ENCODE measurements at places on chromosomes 5 and 9.

- no peak for DNase-seq
These were observed 49.5 kb downstream of the DAB2IP start for GRCh38 chr9:121700832-121701419.

GRCh38 chr5:154850255-154851062, at the start of gene FAXDC2:
Gene FAXDC2, minus strand, starts transcription at chr5:154850603. Its CDS starts 12,425 bp downstream, at chr5:154838178.
- peak; percentile 91 for DNase-seq

DNA sequence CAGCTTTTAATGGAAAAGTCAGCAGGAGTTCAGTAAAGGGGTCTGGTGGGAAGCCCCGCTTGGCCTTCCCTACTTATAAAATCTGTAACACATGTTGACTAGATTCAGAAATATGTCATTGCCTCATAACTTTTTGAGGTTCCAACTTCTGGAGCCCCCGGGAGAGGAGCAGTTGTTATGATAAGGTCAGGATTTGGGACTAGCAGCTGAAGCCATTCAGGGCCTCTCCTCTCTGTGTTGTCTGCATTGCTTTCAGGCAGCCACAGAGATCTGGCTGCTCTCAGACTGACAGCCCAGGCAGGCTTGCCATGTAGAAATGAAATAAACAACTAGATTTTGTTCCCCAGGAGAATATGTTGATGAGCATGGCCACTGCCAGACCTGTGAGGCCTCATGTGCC, 167.1 kb downstream of the RFK start:
- DNase-seq = no peak

DNA sequence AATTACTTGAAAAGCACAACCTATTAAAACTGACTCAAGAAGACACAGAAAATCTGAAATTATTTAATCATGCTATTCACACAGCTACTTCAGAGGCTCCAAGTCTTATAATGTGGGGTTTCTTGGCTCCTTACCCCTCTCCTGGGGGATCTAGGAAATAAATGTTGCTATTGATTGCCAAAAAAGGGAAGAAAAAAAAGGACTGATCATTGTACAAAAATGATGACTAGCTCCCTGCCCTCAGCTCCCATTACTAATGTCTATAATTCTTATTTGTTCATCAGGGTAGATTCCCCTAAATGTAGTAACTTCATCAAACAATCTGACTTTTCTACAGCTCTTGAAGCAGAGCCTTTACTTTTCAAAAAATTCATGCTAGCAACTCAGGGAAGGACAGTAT, 3.3 kb upstream of the SMC5 start:
- DNase-seq = peak; percentile 22

- DNase-seq = peak; percentile 67
These were observed 10.3 kb upstream of the ABL1 start for GRCh38 chr9:130824643-130825350.

GRCh38 chr5:31194468-31194813, 955 bp downstream of the CDH6 start:
- peak; percentile 14 for DNase-seq

GRCh38 chr5:31763424-31763823, 124.5 kb downstream of the PDZD2 start:
- DNase-seq = no peak

DNA sequence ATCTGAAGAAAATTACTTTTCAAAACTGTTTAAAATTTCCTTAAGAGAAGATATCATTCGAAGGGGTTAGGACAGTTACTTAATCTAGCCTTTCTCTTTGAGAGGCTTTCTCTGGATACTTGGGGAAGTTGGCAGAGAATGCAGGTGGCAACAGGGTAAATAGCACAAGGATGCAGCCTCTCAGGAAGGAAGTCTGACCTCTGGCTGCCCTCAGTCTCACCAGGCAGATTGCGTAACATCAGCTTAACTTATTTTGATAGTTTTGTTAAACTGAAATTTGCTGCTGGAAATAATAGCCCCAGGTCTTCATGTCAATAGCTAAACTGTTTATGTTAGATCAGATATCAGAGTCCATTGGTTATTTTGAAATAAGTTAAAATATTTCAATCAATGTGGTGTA, 20.4 kb downstream of the CCDC192 start:
- peak; percentile 69 for DNase-seq

- no peak for DNase-seq
These were observed 67.0 kb upstream of the NEK6 start for GRCh38 chr9:124190761-124191160.
